T-helper 17 cell (primary cell): ENCODE measurements at places on chromosomes 5 and 9.

DNA sequence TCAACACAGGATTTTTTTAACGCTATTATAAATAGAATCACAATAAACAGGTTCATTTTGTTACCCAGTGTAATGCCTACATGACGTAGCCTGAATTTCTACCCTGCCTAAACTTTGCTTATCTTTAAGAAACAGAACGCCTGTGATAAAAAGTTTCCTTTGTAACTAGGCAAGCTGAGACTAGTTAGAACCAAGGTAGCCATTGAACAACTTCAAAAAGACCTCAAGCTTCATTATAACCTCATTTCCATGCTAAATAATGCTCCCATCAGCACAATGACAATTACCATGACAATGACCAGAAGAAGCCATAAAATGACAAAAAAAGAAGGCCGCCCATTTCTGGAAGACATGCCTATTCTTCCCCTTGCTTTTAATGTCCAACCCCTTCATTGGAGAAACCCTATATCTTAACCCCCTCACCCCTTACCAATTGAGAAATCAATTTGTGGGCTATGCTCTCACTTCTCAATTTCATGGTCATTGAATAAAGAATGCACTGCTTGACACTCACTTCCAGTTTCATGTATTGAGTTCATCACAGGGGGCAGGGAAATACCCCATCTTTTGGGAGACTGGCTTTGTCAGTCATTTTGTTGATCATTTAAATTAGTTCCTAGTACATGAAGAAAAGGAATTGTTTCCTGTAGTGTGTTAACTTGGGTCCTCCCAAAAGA is 276.8 kb downstream of the MCTP1 start:
- H3K36me3 ChIP-seq = peaks cover 2% of the 10 kb centered on the region
- no peak overlapping the region for H3K27ac ChIP-seq
- no peaks in the 10 kb centered on the region for H3K27me3 ChIP-seq
- H3K4me3 ChIP-seq = no peak overlapping the region

- H3K4me3 ChIP-seq = peak overlapping the region; percentile 93
- no peaks in the 10 kb centered on the region for H3K27me3 ChIP-seq
- H3K4me1 ChIP-seq = peaks cover 43% of the 10 kb centered on the region
These were observed 1.2 kb downstream of the TENT4A start for GRCh38 chr5:6714226-6715041.

DNA sequence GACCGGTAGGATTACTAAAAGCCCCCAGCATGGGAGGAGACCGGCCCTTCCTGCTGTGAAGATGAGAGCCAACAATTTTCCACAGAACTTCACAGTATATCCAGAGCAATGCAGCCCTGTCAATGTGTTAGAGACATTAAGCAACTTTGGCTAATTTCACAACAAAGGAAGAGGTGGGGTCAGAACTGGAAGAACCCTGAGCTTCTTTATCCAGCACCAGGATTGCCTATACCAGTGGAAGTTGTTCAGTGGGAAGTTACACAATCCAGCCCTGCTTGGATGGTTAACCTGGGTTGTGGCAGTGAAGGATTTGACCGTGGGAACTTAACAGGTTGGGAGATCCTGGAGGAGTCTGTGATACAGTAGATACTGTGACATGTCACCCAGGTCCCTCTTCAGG is 197.0 kb downstream of the FBN2 start:
- H3K36me3 ChIP-seq = no peaks in the 10 kb centered on the region
- H3K4me1 ChIP-seq = no peaks in the 10 kb centered on the region
- no peak overlapping the region for H3K27ac ChIP-seq
- DNase-seq = no peak

- no peaks in the 10 kb centered on the region for H3K36me3 ChIP-seq
- H3K4me1 ChIP-seq = no peaks in the 10 kb centered on the region
- peaks cover 6% of the 10 kb centered on the region for H3K27me3 ChIP-seq
- H3K4me3 ChIP-seq = no peak overlapping the region
- peak overlapping the region; percentile 14 for H3K27ac ChIP-seq
- DNase-seq = no peak
These were observed 8.3 kb upstream of the TGFBI start for GRCh38 chr5:136020383-136021015.

DNA sequence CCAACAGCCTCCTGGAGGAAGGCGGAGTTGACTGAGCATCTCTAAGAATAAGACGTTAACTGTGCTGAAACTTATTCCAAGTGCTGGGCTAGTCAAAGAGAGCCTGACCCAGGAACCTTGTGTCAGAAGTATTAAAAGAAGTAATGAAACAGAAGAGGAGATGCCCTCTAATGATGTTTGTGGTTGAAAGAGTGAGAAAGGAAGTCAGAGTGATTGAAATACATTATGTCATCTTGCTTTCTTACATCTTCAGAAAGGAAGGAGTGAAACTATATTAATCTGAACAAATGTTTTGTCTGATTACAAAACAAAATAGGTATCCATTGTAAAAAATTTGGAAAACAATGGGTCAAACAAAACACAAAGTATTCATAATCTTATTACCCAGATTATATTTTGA is 460.7 kb downstream of the NTRK2 start:
- no peaks in the 10 kb centered on the region for H3K36me3 ChIP-seq
- DNase-seq = no peak
- H3K27ac ChIP-seq = no peak overlapping the region
- H3K4me3 ChIP-seq = no peak overlapping the region
- H3K27me3 ChIP-seq = peaks cover 11% of the 10 kb centered on the region

- DNase-seq = no peak
- H3K36me3 ChIP-seq = no peaks in the 10 kb centered on the region
- no peaks in the 10 kb centered on the region for H3K4me1 ChIP-seq
- H3K27ac ChIP-seq = no peak overlapping the region
- H3K4me3 ChIP-seq = no peak overlapping the region
- no peaks in the 10 kb centered on the region for H3K27me3 ChIP-seq
These were observed 984.5 kb upstream of the CDH18 start for GRCh38 chr5:20972419-20972925.

- H3K4me1 ChIP-seq = peaks cover 61% of the 10 kb centered on the region
- peak overlapping the region; percentile 96 for H3K27ac ChIP-seq
- no peaks in the 10 kb centered on the region for H3K27me3 ChIP-seq
- DNase-seq = no peak
These were observed 7.0 kb downstream of the PAM start for GRCh38 chr5:102762095-102762534.

GRCh38 chr9:114070188-114071103 is 7.7 kb downstream of the AMBP start:
- no peak overlapping the region for H3K4me3 ChIP-seq
- no peak overlapping the region for H3K27ac ChIP-seq
- H3K36me3 ChIP-seq = no peaks in the 10 kb centered on the region
- H3K27me3 ChIP-seq = peaks cover 11% of the 10 kb centered on the region

GRCh38 chr9:132752877-132753592 is 82.8 kb downstream of the GTF3C4 start:
- no peak for DNase-seq
- H3K4me3 ChIP-seq = no peak overlapping the region
- H3K27ac ChIP-seq = no peak overlapping the region
- peaks cover 3% of the 10 kb centered on the region for H3K36me3 ChIP-seq
- no peaks in the 10 kb centered on the region for H3K4me1 ChIP-seq

GRCh38 chr5:93620487-93621326 is 37.7 kb downstream of the NR2F1 start:
- peak overlapping the region; percentile 98 for H3K27ac ChIP-seq
- peak; percentile 51 for DNase-seq

DNA sequence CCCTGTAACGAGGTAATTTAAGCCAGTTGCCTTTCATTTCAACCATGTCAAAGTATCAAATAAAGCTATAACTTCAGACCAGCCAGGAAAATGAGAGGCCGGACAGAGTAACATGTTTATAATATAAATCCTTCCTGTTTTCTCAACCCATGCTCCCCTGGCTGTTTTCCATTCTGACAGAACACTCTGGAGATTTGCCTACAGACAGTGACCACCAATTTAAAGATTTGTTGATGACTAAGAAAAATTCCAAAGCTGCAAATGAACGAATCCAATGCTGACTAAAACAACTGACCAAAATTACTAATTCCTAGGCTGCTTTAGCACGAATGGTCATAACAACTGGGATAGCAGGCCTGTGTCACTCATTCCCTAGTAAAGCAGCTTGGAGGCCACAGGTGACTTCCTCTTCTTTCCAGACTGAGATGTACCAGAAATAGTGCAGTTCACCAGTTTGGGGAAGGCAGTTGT is 141.4 kb downstream of the AOPEP start:
- no peak for DNase-seq
- no peaks in the 10 kb centered on the region for H3K27me3 ChIP-seq

GRCh38 chr9:14312719-14313377 is 1.1 kb downstream of the NFIB start:
- H3K27ac ChIP-seq = no peak overlapping the region
- H3K4me1 ChIP-seq = peaks cover 24% of the 10 kb centered on the region
- DNase-seq = no peak

- no peak overlapping the region for H3K4me3 ChIP-seq
- no peaks in the 10 kb centered on the region for H3K27me3 ChIP-seq
- H3K4me1 ChIP-seq = no peaks in the 10 kb centered on the region
These were observed 45.9 kb upstream of the HMCN2 start for GRCh38 chr9:130219661-130220096.

DNA sequence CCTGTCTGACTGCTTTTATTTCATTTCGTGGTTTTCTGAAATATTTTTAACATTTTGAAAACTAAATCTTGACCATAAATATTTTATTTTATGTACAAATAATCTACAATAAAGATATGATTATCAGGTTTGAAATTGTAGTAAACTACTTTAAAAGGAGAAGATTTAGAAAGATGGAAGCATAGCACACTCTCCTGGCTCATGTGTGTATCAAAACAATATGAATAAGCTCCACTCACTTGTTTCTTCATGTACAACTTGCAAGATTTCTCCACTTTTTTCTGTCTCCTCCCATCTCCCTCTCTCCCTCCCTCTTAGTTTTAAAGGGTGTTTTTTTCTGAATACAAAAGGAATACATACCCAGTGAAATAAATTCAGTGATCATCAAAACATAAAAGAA is 15.4 kb upstream of the VPS13A start:
- peaks cover 3% of the 10 kb centered on the region for H3K4me1 ChIP-seq
- no peak overlapping the region for H3K27ac ChIP-seq
- peaks cover 3% of the 10 kb centered on the region for H3K36me3 ChIP-seq
- no peak overlapping the region for H3K4me3 ChIP-seq

- H3K36me3 ChIP-seq = no peaks in the 10 kb centered on the region
- H3K27ac ChIP-seq = no peak overlapping the region
- no peak for DNase-seq
- H3K27me3 ChIP-seq = peaks cover 12% of the 10 kb centered on the region
These were observed 25.2 kb downstream of the NKD2 start for GRCh38 chr5:1033606-1034420.

GRCh38 chr9:35338086-35338485 is 151.8 kb upstream of the RUSC2 start:
- no peak for DNase-seq
- H3K4me1 ChIP-seq = peaks cover 3% of the 10 kb centered on the region
- no peak overlapping the region for H3K4me3 ChIP-seq
- H3K36me3 ChIP-seq = peaks cover 7% of the 10 kb centered on the region
- no peak overlapping the region for H3K27ac ChIP-seq
- H3K27me3 ChIP-seq = peaks cover 37% of the 10 kb centered on the region

GRCh38 chr9:33524306-33524947 is 376 bp downstream of the ANKRD18B start:
- peaks cover 42% of the 10 kb centered on the region for H3K27me3 ChIP-seq
- H3K27ac ChIP-seq = no peak overlapping the region
- no peak for DNase-seq
- H3K4me3 ChIP-seq = peak overlapping the region; percentile 82

DNA sequence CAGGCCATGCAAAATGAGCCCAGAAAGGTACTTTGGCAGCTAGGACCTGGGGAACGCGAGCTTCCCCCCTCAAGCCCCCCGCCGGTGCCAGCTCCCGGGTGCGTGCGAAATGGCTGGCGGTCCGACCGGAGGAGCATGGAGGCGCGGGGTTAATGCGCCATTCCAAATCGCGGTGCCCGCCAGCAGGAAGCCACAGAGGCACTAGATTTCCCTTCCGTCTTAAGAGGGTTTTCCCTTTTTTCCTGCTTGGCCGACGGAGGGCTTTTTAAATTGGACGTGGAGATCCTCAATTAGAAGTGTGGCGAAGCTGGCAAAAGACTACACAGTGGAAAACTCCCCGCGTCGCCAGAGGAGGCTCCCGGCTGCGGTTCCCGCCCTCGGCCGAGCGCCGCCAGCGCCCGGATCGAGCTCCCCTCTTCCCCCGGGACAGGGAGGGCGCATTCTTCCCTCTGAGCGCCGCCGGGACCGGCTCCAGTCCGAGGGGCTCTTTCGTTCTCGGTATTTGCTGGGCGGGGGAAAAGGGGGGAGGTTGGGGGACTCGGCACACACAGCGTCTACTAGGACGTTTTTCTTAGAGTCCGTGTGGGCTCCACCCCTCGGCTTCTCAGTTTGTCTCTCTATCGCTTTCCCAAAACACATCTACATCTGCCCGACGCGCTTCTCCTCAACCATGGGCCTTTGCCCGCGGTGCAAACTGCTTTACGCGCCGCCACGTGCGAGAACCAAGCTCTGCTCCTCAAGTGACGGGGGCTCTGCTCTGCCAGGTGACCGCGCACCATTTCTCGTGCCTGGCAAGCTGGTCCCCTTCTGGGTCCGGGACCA is 3.0 kb downstream of the GDNF start:
- H3K27me3 ChIP-seq = peaks cover 83% of the 10 kb centered on the region
- H3K4me3 ChIP-seq = peak overlapping the region; percentile 85
- peaks cover 12% of the 10 kb centered on the region for H3K4me1 ChIP-seq
- no peak for DNase-seq
- peaks cover 2% of the 10 kb centered on the region for H3K36me3 ChIP-seq
- no peak overlapping the region for H3K27ac ChIP-seq

GRCh38 chr9:20568400-20568799 is 53.9 kb downstream of the MLLT3 start:
- no peaks in the 10 kb centered on the region for H3K27me3 ChIP-seq
- H3K36me3 ChIP-seq = peaks cover 2% of the 10 kb centered on the region
- H3K27ac ChIP-seq = no peak overlapping the region
- H3K4me3 ChIP-seq = no peak overlapping the region
- peaks cover 34% of the 10 kb centered on the region for H3K4me1 ChIP-seq

DNA sequence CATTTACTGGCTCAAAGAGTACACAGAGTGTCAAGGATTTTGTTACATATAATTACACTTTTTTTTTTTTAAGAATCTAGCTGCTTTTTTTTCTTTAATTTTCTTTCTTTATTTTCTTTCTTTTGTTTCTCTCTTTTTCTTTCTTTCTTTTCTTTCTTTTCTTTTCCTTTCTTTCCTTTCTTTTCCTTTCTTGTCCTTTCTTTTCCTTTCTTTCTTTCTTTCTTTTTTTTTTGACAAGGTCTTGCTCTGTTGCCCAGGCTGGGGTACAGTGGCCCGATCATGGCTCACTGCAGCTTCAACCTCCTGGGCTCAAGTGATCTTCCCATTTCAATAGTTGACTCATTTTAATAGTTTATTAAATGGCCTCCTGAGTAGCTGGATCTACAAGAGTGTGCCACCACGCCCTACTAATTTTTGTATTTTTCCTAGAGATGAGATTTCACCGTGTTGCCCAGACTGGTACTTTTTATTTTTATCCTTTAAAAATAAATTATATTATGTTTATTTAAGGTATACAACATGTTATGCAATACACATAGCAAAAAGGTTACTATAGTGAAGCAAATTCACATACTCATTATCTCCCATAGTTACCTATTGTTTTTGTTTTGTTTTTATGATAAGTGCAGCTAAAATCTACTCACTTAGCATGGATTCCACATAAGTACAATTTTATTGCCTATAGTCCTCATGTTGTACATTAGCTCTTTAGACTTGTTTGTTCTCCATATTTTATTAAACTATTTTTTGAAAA is 381.5 kb upstream of the KLF4 start:
- H3K27ac ChIP-seq = no peak overlapping the region
- H3K27me3 ChIP-seq = no peaks in the 10 kb centered on the region
- H3K36me3 ChIP-seq = no peaks in the 10 kb centered on the region
- H3K4me3 ChIP-seq = no peak overlapping the region
